ENCODE measurements at places on chromosomes 3 and 15.
A peak's percentile ranks its signal among the peaks of the same experiment; 100 is the strongest.

GRCh38 chr3:48412375-48413001 is 17.4 kb downstream of the PLXNB1 start:
- no peak for DNase-seq

- no peak for DNase-seq
These were observed 145.7 kb downstream of the PLCL2 start for GRCh38 chr3:17030438-17030837.

- peak; percentile 76 for DNase-seq
These were observed 508 bp upstream of the SMAD6 start for GRCh38 chr15:66701422-66702034.

- no peak for DNase-seq
These were observed 271.3 kb upstream of the RGMA start for GRCh38 chr15:93360318-93360717.

- no peak for DNase-seq
These were observed 35.6 kb downstream of the RTP4 start for GRCh38 chr3:187403768-187404288.

GRCh38 chr15:74170071-74170844 is 3.3 kb upstream of the ISLR start:
- no peak for DNase-seq

GRCh38 chr15:41291065-41291631 is 41.2 kb downstream of the OIP5 start:
- no peak for DNase-seq

GRCh38 chr3:45793482-45794176 is 2.7 kb downstream of the SLC6A20 start:
- DNase-seq: no peak

- DNase-seq: no peak
These were observed 151.3 kb upstream of the LPP start for GRCh38 chr3:188002626-188003138.

GRCh38 chr15:29034593-29035335 is 149.0 kb downstream of the APBA2 start:
- DNase-seq: no peak

DNA sequence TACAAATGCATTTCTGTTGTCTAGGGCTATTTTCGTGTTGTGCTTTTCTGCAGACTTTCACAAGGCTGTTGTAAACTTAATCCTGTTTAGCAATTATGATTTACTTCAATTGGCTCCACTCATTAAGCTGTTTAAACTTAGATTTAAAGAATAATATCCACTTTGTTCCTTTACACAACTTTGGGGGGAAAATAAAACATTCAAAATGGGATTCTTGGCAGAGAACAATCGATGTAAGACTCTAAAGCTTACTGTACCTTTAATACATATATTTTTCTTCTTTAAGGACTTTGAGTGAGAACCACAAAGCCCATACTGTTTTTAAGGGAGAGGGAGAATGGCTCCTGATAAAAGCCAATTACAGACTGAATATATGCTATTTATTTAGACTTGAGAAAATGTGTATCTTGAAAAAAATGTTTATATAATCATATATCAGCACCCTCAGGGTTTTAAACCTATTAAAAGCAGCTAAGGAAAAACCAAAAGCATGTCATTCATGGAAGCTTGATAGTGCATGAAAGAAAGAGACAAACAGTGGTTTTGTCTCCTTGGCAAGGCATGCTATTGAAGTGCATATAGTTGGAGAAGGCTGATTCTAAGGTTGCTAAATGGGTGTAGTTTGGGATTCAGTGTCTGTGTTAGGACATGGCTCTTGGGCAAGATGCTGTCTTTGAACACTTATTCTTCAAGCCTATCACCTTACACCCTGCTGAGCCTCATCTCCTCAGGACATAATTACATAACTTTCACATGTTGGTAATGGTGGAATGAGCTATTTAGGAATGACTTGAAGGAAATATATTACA is 293.4 kb upstream of the TBC1D5 start:
- DNase-seq: no peak

- no peak for DNase-seq
These were observed 100.3 kb downstream of the LRRK1 start for GRCh38 chr15:101019366-101019896.

GRCh38 chr3:52685709-52686691 is at the start of the genes GNL3 and PBRM1:
Gene GNL3 (plus strand): TSS chr3:52686032. CDS start chr3:52686093, 61 bp downstream.
Gene PBRM1 (minus strand): TSS chr3:52685913.
- DNase-seq: peak; percentile 87

All from Kasumi-1 (cell line).